ENCODE measurements at places on chromosomes 2 and 18. TPM values are rescaled to one million over a fixed set of nuclear protein-coding genes. Genes with fewer than 3 reads are reported as not detected.

GRCh38 chr2:15615301-15615920, 23.7 kb downstream of the DDX1 start:
- no peak for DNase-seq

GRCh38 chr18:48663931-48664847, 125.4 kb downstream of the CTIF start:
- no peak for DNase-seq

DNA sequence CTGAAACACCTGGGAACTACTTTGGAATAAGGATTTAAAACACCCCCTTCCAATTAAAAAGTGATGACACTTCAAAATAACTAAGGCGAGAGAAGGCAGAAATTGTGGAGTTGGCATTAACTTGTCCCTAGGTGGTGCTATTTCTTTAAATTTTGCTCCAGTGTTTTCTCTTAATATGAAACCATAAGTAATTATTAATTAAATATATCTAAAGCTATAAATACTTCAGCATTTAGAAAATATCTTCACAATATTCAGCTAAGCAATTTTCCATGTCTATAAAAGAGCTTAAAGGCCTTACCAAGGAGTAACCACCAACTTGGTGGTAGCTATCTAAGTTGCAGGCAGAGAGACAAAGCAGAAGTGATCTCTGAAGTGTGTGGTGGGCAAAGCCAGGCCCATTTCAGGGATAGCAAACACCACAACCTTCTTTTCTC, 186.8 kb upstream of the PGAP1 start:
- no peak for DNase-seq

The GLI2 gene
- 5.2 TPM for polyA plus RNA-seq

DNA sequence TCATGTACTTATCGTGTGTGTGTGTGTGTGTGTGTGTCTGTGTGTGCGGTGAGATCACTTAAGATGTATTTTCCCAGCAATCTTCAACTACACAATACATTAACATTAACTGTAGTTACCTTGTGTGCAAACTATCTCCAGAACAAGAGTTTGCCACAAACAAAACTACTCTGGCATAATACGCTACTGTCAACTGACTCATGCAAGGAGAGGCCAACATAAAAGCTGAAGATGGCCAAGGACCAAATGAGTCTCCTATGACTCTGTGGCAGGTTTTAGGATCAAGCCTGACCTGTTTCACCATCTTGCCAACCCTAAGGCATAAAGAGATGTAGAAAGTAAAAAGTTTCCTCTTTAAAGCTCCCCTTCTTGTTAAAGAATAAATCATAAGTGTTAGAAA, 20.1 kb downstream of the CYB5A start:
- no peak for DNase-seq
